ENCODE measurements at places on chromosomes 1 and 21.

DNA sequence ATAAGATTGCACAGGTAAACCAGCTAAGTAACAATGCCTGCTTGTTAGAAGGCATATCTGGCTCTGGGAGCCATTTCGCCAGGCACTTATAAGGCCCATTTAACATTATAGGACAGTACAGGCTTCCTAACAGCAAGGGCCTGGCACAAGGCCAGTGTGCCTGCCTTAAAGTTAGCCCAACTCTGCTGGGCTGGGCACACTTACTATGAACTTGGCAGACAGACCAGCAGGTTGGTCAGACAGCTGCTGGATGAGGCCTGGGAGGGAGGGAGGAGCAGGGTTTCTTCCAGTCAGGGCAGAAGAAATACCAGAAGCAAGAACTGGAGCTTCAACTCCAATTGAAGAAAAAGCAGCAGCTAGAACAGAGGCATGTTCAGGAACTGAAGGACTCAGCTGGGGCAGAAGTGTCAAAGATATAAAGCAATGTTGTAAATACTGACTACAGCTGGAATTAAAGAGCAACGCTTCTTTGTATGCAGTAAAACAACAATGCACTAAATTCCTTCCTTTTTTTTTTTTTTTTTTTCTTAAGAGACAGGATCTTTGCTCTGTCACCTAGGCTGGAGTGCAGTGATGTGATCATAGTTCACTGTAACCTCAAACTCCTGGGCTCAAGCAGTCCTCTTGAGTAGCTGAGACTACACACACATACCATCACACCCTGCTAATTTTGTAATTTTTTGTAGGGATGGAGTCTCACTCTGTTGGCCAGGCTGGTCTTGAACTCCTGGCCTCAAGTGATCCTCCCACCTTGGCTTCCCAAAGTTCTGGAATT is 4.9 kb downstream of the CACHD1 start:
- DNase-seq: no peak

- no peak for DNase-seq
These were observed 979 bp downstream of the PIGM start for GRCh38 chr1:160030657-160031364.

DNA sequence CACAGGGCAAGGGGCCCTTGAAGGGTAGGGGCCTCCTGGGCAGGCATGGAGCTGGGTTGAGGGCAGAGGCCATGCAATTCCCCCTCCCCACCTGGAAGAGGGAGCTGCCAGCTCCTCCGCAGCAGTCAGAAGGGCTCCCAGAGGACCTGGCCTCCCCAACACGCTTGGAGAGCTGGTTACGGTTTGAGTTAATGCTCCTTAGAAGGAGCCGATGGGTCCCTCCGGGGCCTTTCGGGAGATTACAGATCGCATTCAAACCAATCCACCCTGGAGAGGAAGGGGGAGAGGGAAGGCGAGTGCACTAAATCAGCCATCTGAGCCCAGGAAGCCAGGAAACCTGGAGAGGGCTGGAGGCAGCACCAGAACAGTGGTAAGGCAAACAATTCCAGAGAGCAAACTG is 106.3 kb upstream of the CSF3R start:
- no peak for DNase-seq

- no peak for DNase-seq
These were observed 5.2 kb downstream of the NPPA start for GRCh38 chr1:11842154-11843041.

GRCh38 chr21:42227909-42228708 is 9.2 kb downstream of the ABCG1 start:
- DNase-seq: no peak

DNA sequence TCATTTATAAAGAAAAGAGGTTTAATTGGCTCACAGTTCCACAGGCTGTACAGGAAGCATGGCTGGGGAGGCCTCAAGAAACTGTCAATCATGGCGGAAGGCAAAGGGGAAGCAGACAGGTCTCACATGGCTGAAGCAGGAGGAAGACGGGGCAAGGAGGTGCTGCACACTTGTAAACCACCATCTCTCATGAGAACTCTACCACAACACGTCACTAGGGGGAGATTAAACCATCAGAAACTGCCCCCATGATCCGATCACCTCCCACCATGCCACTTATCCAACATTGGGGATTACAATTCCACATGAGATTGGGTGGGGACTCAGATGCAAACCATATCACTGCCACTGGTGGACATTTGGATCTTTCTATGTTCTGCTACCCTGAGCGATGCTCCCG is 351.4 kb downstream of the NPHP4 start:
- DNase-seq: no peak

- peak; percentile 58 for DNase-seq
These were observed 25.5 kb upstream of the MTMR11 start for GRCh38 chr1:149962039-149962647.

GRCh38 chr1:29541631-29542030 is 305.3 kb downstream of the PTPRU start:
- DNase-seq: no peak

GRCh38 chr1:241325456-241325855 is 31.5 kb downstream of the RGS7 start:
- DNase-seq: no peak

- DNase-seq: no peak
These were observed 140.3 kb upstream of the ATP1B1 start for GRCh38 chr1:168966217-168966616.

DNA sequence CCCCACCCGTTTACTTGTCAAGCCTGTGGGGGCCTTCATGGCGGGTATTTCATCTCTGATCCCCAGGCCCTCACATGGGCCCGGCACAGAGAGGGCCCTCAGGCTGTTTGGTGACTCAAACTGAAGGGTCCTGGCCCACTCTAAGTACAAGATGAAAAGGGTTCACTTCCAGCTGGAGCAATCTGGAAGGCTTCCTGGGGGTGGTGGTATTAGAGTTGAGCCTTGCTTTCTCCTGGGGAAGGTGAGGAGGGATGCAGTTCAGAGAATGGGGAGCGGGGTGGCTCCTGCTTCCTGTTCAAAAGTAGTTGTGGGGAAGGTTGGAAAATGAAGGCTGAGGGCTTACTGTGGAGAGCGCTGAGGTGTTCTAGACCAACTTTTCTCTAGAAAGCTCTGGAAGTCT is 47.7 kb downstream of the DHRS3 start:
- DNase-seq: no peak

DNA sequence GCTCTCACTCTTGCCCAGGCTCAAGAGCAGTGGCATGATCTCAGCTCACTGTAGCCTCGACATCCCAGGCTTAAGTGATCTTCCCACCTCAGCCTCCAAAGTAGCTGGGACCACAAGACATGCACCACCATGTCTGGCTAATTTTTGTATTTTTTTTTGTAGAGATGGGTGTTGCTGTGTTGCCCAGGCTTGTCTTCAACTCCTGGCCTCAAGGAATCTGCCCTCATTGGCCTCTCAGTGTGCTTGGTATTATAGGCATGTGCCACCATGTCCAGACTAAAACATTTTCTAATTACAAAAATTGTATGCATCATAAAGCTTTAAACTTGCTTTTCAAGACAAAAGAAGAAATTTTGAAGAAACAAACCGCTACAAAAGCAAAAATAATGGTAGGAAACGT is 20.1 kb downstream of the CBR1 start:
- no peak for DNase-seq

- DNase-seq: no peak
These were observed 165.6 kb downstream of the C1orf94 start for GRCh38 chr1:34342334-34342733.

- no peak for DNase-seq
These were observed at the start of gene ZSCAN20 for GRCh38 chr1:33472269-33472980. ZSCAN20 (plus strand) TSS chr1:33472645; CDS start chr1:33479289, 6,644 bp downstream.

DNA sequence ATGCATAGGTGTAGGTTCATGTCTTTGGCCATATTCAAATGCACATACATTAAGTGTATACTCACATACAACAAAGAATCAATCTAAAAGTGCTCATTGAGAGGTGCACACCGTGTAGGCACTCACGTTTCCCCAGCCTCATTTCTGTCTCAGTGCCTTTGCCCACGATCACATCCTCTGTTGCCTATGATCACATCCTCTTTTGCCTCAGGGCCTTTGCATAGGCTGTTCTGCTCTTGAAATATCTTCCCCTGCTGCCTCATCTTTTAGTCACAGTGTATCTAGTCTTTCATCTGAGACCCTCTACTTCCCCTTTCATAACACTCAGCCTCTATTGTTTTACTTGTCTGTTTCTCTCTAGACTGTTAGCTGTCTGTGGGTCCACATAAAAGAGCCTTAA is 69.3 kb downstream of the FOXD2 start:
- no peak for DNase-seq

GRCh38 chr1:100147875-100148274 is 14.9 kb downstream of the TRMT13 start:
- DNase-seq: no peak

- DNase-seq: no peak
These were observed 110.4 kb downstream of the KCNT2 start for GRCh38 chr1:196497817-196498216.

- DNase-seq: no peak
These were observed 93.0 kb downstream of the ATP6V1G3 start for GRCh38 chr1:198447468-198447867.

DNA sequence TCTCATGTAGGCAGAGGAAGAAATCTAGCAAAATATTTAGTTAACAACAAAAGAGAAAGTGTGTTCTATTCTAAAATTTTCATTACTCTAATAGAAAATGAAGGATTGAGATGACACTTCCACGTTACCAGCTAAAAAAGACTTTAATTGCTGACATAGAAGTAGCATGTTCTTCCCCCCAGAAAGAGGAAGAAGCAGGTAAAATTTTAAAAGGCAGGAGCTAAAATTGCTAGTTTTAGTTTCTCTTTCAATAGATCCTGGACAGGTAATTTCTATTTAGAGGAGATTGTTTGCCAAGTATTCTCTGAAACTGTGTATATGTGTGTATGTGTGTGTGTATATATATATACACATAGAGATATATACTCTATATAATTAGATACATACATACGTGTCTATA is 248.1 kb upstream of the FMN2 start:
- no peak for DNase-seq

DNA sequence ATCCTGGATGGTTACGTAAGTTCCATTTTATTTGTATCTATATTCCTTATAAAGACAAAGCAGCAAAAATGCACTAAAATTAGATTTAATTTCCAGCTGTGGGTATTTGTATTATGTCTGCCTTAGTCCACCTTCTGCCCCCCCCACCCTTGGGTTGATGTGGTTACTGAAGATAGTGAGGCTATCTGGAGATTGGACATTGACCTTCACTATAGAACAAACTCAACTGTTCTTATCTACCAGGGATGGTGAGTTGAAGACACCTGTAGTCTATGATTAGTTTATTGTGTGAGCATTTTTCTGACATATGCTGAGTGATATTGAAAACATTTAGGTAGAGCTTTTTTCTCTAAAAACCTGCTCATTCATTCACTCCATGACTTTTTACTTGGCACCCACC is 122.2 kb downstream of the NFIA start:
- DNase-seq: no peak

DNA sequence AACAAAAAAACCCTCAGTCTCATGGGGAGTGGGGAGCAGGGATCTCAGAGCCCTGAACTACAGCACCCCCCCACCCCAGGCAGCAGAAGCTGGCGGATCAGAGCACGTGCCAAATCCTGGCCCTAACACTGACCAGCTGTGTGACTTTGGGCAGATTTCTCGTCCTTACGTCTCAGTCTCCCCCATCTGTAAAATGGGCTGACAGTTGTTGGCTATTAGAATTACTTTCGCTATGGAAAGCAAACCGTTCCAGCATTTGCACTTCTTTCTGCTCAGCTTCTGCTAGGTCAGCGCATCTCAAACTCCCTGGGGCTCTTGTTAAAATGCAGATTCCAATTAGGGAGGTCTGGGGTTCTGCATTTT is 15.5 kb downstream of the TNFRSF8 start:
- no peak for DNase-seq

GRCh38 chr1:151992303-151993083 is 1.2 kb downstream of the S100A10 start:
- no peak for DNase-seq

- no peak for DNase-seq
These were observed 628.2 kb downstream of the PTPRU start for GRCh38 chr1:29864431-29865022.

DNA sequence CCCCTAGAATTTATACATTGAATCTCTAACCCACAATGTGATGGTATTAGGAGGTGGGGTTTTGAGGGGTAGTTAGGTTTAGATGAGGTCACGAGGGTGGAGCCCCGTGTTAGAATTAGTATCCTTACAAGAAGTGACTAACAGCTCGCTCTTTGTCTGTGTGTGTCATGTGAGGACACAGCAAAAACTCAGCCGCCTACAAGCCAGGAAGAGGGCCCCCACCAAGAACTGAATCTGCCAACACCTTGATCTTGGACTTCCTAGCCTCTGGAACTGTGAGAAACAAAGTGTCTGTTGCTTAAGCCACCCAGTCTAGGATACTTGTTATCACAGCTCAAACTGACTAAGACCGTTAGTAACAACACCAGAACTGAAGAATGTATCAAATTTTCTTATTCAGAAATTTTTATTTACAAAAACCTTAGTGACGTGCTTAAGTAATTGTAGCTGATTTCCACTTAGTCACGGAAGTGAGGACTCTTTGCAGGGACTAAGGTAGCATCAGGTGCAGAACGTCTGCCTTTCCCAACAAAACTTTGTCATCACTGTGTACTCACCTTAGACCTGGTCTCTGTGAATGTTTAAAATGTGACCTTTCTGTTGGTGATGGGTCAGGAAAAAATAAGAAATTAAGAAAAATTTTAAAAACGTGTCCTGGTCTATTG is 24.5 kb upstream of the LRRC8C start:
- DNase-seq: no peak

GRCh38 chr1:201310986-201311355 is 27.7 kb downstream of the PKP1 start:
- peak; percentile 35 for DNase-seq

GRCh38 chr1:235079443-235080296 is 49.0 kb downstream of the TOMM20 start:
- DNase-seq: no peak
